NCI-H1105 treated with DMSO at 0.1 percent for 48 hours (cell line): ENCODE measurements at places on chromosomes 1 and 21.

DNA sequence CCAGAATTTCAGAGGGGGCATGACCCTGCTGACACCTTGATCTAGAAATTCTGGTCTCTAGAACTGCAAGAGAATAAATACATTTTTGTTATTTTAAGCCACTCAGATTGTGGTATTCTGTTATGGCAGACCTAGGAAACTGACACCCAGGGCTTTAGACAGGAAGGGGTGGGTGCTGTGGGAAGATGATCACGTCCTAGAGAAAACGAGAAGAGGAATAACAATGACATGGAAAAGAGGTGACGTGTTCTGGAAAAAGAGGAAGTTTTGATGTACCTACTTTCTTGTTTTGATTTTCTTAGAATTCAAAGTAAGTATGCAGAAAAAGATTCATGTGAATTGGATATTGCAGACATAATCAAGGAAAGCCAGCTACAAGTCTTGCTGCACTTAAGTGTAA is 232.9 kb upstream of the RUNX1 start:
- no peak for DNase-seq

DNA sequence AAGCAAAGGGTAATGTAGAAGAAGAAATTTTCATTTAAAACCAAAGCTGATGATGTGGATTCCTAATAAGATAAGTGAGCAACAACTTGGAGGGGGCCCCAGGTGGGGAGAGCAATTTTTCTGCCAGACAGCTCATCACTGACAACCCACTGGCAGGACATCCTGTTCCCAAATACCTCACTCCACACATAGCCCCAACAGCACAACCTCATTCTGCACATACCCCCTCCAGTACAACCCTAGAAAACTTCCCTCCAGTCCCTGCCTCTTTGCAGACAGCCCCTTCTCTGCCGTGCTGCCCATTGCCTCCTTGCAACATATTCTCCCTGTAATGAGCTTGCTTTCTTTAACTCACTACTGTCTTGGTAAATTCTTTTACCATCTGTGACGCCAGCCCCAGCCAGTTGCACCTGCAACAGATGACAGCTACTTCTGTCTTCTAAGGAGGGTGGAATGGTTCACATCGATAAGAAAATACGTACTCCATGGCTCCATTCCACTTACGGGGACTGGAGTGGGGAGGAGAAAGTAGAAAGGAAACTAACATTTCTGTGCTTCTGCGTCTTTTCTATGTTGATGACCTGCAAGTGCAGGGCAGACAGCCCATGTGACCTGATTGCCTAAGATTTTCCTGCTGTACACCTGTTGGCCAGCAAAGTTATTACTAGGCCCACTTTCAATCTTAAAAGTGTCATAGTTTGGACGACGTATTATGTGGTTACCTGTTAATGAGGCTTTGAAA is 14.7 kb downstream of the RHEX start:
- DNase-seq = no peak

- no peak for DNase-seq
Observed at GRCh38 chr1:31505911-31506497, 70.3 kb upstream of the TINAGL1 start.

- no peak for DNase-seq
Observed at GRCh38 chr1:186483561-186483960, 22.6 kb upstream of the PDC start.

DNA sequence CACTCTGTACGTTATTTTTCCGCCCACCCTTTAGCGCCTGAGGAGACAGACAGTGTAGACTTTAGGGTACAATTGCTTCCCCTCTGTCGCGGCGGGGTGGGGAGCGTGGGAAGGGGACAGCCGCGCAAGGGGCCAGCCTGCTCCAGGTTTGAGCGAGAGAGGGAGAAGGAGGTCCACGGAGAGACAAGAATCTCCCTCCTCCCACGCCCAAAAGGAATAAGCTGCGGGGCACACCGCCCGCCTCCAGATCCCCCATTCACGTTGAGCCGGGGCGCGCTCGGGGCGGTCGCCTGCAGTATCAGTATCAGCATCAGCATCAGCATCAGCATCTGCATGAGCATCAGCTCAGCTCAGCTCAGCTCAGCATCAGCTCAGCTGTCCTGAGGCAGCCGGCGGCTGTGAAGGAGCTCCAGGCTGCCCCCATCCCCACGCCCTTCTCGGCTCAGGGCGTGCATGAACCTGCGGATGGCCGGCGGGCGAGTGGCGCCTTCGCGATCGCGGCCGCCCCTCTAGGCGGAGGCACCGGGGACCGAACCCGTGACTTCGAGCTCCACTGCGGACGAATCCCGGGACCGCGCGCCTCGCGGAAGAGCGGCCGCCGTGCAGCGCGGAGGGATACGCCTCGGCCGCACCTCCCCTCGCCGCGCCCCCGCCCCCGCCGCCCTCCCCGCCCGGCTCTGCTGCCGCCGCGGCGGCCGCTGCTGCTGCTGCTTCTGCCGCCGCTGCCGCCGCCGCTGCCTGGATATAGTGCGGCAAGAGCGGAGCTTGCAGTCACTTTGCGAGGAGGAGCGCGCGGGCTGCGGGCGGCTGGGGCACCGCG is at the start of gene NCAM2:
TSS of gene NCAM2 (plus strand) at position 774 of the 820 bp plus-strand sequence.
- peak; percentile 83 for DNase-seq

DNA sequence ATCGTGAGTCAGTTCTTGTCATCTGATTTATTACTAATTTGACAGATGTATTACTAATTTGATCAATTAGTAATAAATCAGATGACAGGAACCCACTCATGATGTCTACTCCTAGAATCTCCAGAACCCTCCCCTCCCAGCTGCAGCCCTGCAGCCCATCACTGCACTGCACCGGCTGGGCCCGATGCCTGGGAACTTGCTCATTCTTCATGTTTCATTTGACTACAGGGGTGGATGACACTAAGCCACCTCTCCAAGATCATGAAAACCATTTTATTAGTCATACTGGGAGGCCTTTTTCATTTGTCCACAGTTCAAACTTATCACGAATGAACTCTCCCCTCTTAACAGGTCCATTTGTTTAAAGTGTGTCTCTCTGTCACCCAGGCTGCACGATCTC is 41.0 kb downstream of the KCNH1 start:
- DNase-seq = no peak
